Lower leg skin (tissue), 4 donors: ENCODE measurements at places on chromosomes 12 and 14.

- DNase-seq = no peak
Measured at GRCh38 chr14:106459971-106460730, 933.8 kb downstream of the TMEM121 start.

GRCh38 chr12:123948401-123948795 is 24.2 kb downstream of the CCDC92 start:
- DNase-seq = no peak

DNA sequence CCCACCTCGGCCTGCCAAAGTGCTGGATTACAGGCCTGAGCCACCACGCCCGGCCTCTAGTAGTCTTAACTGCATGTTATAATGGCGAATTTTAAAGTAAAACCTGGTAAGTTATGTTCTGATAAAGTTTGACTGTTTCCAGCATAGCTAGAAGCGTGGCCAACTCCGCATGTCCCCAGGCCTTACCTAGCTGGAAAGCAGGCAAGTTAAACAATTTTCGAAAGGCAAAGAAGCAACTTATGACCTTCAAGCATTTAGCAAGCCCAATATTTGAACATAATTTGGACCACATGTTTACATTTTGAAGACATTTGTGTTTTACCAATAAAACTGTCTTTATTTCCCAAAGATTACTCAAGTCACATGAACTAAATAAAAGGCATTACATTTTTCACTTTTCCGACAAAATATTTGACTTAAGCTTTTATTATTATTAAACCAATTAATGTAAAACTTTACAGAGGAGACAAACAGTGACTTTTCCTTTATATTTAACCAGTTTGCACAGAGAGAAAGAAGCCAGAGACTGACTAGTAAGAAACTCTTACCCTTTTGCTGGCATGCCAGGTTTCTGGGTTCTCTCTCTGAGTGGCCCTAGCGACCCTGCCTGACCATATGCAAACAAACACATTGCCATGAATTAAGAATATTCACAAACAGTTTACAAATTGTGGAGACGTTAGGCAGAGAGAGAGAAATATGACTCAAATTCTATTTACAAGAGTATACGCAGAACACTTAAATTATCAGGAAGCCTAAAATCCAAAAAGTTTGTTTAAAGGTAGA is 106.3 kb downstream of the RIN3 start:
- DNase-seq = no peak

DNA sequence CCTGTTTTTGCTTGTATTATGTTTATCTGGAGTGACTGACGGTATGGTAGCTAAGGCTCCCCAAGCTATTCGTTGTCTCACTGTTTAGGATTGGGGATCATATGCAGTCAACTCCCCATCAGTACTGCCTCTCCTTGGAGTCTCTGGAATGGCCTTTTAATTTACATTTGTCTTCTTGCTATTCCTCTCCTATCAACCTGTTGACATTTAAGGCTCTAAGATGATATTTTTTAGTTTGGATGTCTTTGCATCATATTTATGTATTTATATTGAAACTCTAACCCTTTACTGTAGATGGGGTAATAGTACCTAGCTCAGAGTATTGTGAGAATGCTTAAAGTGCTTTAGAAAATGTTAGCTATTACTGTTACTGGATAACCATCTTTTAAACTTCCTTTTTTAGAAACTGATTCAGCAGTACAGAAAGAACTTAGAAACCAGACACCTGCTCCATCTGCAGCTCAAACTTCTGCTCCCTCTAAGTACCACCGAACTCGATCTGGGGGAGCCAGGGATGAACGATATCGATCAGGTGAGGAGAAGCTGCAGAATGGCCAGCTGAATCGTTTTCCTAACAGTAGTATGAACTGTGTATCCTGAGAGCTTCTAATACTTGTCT is 123.5 kb upstream of the ATF1 start:
- DNase-seq = no peak

- peak; percentile 90 for DNase-seq
Measured at GRCh38 chr14:103561381-103562178, 877 bp downstream of the BAG5 start.

DNA sequence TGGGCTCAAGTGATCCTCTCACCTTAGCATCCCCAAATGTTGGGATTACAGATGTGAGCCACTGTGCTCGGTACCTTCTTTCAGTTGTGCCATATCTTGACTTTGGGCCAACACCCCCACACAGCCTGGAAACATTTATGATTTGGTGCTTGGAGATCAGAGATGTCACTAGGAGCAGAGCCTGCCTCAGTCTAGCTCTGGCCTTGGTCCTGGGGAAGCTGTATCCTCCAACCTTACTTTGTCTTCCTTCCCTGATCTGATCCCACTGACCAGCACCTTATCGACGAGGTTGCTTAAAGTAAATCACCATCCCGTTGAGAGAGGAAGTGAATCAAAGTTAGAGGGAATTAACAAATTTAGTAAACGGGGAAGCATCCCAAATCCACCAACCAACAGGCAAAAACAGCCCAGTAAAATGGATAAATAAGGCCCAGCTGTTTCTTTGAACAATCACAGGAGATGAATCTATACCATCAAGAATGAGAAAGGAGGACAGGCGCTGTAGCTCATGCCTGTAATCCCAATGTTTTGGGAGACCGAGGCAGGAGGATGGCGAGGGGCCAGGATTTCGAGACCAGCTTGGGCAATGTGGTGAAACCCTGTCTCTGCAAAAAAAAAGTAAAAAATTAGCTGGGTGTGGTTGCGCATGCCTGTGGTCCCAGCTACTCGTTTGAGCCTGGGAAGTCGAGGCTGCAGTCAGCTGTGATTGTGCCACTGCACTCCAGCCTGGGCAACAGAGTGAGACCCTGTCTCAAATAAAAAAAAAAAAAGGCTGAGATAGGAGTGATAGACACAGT is 3.4 kb downstream of the PLBD2 start:
- DNase-seq = no peak

GRCh38 chr14:95156161-95157047 is 925 bp downstream of the DICER1 start:
- no peak for DNase-seq

DNA sequence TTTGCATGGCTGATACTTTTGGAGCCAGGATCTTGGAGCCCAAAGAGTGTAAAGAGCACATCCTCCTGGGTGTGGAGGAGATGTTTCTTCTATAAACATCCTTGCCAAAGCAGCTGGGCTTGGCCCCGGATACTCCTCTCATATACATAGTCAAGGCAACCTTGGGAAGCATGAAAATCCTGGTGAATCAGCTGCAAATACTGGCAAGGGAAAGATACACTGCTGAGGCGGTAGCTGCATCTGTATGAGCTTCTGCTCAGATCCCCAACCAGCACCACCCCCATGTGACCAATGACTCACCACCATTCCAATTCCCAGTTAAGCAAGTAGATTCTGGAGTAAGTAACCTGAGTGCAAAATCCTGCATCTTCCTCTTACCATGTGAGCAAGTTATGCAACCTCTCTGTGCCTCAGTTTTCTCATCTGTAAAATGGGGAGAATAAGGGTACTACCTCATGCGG is 567.4 kb downstream of the MED13L start:
- no peak for DNase-seq

DNA sequence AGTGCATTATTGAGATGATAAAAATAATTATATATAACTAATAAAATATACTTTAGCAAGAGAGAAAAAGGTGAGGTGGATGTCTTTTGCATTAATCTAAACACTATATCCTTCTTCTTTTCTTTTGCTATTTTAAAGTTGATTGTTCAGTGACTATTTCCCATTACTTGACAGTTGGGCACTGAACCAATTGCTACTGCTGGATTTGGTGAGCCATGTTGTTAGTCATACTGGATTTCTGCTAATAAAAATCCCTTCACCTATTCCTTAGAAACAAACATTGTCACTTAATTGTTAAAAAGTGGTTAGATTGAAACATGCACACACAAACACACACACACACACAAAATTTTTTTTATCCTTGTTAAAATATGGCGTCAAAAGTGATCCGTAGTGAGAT is 251.6 kb upstream of the ALG10 start:
- no peak for DNase-seq

- DNase-seq = no peak
Measured at GRCh38 chr14:29926701-29927375, 809 bp downstream of the PRKD1 start.

DNA sequence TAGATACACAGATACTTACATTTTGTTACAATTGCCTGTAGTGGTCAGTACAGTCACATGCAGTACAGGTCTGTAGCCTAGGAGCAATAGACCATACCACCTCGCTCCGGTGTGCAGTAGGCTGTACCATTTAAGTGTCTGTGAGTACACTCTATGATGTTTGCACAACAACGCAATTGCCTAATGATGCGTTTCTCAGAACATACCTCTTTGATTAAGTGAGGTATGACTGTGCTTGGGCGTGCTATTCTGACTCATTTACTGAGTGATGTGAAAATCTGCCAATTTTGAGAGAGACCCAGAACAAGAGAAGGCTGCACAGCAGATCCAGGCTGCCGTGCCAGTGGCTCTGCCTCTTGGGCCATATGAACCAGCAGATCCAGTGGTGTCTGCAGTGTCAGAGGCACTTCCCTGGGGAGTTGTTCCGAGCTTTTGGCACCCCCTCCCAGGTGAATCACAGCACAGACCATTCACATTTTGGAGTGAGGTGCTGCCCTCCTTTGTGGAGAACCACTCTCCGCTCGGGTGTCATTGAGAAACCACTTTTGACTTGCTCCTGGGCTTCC is 20.4 kb downstream of the DLK1 start:
- DNase-seq = peak; percentile 79

DNA sequence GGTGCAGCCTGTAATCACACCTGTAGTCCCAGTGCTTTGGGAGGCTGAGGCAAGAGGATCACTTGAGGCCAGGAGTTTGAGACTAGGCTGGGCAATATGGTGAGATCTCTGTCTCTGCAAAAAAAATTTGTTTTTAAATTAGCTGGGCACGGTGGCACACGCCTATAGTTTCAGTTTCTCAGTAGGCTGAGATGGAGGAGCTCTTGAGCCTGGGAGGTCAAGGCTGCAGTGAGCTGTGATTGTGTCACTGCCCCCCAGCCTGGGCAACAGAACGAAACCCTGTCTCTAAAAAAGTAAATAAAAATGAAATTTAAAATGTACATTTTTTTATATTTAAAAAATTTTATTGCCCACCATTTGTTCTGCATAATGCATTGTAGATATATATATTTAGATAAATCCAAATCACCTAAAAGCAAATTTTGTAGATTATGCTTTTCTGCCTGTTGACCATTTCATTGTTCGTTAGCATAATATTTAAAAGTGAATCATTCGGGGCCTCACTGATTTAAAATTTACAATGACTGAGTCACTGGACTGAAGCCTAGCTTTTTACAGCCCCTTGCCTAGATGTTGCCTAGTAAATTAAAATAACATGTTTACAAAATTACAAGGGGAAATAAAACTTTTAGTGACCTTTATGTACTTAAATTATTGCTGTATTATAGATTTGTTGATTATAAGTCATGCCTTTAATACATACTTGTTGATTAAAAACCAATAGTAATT is 87.9 kb downstream of the USP15 start:
- DNase-seq = no peak

GRCh38 chr12:123396954-123397353 is 13.0 kb downstream of the KMT5A start:
- no peak for DNase-seq

DNA sequence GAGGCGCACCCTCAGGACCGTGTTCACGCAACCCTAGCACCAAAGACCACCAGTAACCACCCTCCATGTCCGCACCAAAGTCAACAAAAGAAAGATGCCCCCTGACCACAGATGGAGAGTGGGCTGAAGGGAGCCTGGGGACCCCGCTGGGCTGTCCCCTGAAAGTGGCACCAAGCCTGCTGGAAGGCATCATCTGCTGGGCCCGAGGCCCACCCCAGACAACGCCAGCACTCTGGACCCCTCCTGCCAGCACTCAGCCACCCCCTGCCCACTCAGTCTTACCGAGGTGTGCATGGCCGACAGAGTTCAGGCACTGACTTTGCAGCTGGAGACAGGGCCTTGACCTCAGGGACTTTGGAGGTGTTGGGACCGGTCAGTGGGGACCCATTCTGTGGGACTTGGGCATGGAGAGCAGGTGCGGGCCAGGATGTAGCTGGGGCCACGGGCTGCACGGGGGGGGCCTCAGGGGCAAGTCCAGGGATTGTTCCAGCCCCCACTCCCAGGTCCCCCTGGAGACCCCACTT is 34.4 kb upstream of the TMEM179 start:
- no peak for DNase-seq

DNA sequence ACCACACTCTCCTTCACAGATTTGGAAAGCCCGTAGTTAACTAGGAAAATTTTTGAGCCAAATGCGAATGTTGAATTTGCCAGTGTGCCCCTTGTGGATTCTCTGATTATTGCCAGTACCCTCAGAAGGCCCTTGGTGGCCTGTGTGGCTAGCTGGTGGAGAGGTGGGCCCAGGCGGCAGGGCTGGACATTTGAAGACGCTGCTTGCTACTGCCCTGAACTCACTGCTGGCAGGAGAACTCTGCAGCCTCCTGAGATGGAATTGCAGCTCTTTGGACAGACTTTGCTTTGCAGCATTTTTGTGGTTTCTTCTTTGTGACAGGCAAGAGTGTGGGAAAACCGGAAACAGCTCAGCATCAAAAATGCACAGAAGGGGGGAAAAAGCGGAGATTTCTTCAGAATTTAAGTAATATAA is 97.6 kb downstream of the TGFB3 start:
- no peak for DNase-seq

- DNase-seq = no peak
Measured at GRCh38 chr14:52106840-52107239, 38.0 kb upstream of the NID2 start.

- no peak for DNase-seq
Measured at GRCh38 chr12:74129702-74130101, 407.9 kb upstream of the ATXN7L3B start.

GRCh38 chr12:102869571-102869970 is 47.5 kb downstream of the PAH start:
- no peak for DNase-seq

DNA sequence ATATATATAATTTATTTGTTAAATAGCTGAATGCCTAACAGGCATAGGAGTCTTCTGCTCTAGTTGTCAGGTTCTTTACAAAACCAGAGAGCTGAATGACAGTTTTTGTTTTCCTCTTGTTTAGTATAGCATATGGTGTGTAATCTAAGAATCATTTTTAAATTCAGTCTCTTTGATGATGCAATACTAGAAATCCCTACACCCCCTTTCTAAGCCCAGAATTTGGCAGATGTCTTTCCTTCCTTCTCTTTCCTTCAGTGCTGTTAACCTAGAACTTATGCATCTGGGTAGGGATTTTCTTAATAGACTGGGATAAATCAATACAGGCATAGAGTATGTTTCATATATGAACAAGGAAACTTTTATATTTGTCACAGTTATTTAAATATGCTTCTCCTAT is 198.1 kb downstream of the KCNH5 start:
- no peak for DNase-seq

GRCh38 chr12:48572326-48572725 is 2.5 kb upstream of the LALBA start:
- no peak for DNase-seq
